Jurkat, Clone E6-1 (cell line): ENCODE measurements at places on chromosomes 4 and X.

DNA sequence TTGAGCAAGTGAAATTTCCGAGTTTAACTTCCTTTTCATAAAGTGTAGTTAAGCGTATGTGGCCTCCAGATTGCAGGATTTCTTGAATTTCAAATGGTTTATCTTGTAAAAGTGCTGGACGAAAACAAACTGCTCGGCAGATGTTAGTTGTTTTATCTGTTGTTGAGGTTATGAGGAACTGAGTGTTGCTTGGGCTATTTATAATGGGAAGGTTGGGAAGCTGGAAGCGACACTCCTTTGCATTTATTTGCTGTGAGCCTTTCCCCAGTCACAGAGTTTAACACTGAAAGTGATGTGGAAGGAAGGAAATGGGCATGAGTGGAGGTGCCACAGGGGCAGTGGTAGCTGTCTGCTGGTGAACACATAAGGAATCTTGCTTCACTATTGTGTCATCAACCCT is 284.9 kb downstream of the PCDH7 start:
- DNase-seq, result no peak

DNA sequence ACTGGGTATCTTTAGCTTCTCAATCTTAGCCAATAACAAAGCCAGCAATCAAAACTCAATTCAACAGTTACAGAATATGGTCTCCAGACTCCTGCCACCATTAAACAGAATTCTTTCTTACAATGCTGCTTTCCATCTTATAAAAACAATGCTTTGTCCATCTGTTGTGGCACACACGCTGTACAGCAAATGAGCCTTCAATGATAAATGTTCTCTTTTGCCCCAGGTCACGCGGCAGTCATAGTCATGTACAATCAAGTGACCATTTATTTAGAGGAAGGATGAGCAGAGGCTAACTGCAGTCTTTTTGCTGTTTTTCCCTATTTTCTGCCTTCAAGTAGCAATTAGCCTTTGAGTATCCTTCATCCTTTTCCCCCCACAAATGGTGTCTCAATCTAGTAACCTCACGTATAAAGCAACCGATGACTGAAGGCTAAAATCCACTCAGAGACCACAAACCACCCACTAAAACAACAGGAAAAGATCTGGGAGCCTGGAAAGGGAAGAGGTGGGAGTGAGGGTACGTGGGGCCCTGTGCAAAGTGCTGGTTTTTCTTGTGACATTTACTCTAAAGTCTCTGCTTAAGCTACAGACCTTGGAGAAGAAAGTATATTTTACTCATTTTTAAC is 24.4 kb downstream of the TRIM2 start:
- no peak for DNase-seq

DNA sequence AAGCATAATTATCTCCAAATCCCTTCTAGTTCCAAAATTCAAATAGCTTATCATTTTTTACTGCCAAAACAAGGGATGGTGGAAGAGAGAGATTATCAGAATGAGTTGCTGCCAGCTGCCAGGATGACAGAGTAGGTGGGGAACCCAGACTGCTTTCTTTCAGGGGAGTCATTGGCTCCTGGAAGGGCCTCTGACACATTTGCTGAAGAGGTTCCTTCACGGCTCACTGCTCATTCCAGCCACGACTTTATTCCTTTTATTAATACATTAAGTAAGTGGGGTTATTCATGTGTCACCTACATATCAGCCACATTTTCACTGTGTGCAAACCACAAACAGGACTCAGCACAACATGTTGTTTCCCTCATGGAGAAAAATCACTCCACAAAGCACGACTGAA is 12.7 kb upstream of the SMIM43 start:
- DNase-seq, result no peak

- DNase-seq, result no peak
These were observed 26.7 kb downstream of the PIN4 start for GRCh38 chrX:72208126-72208800.

DNA sequence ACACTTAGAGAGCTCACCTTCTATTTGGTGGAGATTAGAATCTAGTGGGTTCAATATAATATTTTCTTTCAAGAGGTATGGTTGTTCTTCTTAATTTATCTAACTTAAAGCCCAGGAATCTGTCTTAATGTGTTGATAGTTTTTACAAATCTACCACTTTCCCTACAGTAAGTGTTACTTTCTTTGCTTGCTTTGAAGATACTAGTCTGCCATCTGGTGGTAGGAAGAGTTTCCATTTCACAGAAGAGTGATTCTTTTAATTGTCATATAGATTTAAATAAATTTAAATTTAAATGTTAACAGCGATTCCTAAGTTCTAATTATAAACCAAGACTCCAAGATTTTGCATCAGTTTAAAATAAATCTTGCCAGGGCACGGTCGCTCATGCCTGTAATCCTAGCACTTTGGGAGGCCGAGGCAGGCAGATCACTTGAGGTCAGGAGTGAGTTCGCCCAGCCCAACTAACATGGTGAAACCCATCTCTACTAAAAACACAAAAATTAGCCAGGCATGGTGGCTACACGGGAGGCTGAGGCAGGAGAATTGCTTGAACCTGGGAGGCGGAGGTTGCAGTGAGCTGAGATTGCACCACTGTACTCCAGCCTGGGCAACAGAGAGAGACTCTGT is 43.5 kb downstream of the NUDT9 start:
- peak; percentile 43 for DNase-seq

- no peak for DNase-seq
These were observed 88.6 kb upstream of the TMEM164 start for GRCh38 chrX:109914114-109914849.

DNA sequence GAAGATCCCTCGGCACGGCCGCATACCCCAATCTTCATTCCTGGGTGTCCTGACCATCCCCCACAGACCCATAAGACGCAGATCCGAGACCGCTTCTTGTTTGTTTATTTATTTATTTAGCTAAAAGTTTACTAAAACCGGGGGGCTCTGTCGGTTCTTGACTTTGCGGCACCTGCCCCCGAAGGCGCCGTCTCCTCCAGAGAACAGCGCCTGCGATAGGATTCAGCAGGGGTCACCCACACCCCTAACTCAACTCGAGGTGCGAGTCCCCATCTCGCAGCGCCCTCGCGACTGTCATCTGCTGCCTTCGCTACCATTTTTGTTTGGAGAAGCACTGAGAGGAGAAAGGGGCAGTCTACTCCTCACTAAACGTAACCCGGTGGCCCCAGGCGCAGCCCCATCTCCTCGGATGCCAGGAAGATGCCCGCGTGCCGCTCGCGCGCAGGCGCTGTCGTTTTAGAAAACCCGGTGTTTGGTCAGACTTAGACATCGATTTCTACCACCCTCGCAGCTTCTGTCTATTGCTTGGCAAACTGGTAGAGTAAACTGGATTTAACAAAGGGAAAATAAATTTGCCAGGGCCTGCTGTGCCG is 18.9 kb upstream of the GPR101 start:
- DNase-seq, result no peak

DNA sequence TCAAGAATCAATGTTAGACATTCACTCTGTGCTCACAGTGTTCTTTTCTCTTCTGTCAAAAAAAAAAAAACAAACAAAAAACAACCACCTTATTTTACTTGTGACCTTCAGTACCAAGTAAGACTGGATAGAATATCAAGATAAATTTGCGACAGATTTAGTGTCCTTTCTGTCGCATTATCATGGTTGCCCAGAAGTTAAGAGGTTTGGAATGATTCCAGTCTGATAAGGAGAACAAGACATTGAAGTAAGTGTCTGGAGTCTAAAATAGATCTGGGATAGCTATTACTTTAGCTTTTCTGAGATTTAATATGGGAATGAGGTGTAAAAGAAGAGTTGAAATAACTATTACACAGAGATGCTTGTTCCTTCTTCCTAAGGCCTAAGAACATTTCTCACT is 31.7 kb downstream of the SNCA start:
- DNase-seq, result no peak

GRCh38 chr4:102620697-102621497 is 119.7 kb downstream of the NFKB1 start:
- DNase-seq, result peak; percentile 55
